ENCODE measurements at places on chromosomes 16 and 17.

- no peak overlapping the region for H3K27ac ChIP-seq
- H3K27me3 ChIP-seq: no peaks in the 10 kb centered on the region
- no peak for DNase-seq
- no peak overlapping the region for H3K4me3 ChIP-seq
- H3K4me1 ChIP-seq: no peaks in the 10 kb centered on the region
Measured at GRCh38 chr17:3276126-3276525, 22.0 kb downstream of the OR3A1 start.

- no peak overlapping the region for H3K27ac ChIP-seq
- DNase-seq: no peak
- peaks cover 50% of the 10 kb centered on the region for H3K36me3 ChIP-seq
- H3K27me3 ChIP-seq: no peaks in the 10 kb centered on the region
Measured at GRCh38 chr16:87333101-87333500, 15.9 kb upstream of the C16orf95 start.

GRCh38 chr17:17590141-17590751 is 1.3 kb downstream of the PEMT start:
- no peaks in the 10 kb centered on the region for H3K36me3 ChIP-seq
- peak overlapping the region; percentile 87 for H3K27ac ChIP-seq
- H3K4me1 ChIP-seq: peaks cover 24% of the 10 kb centered on the region
- DNase-seq: no peak

GRCh38 chr17:55175788-55176427 is 88.9 kb upstream of the HLF start:
- no peaks in the 10 kb centered on the region for H3K27me3 ChIP-seq
- H3K36me3 ChIP-seq: no peaks in the 10 kb centered on the region
- no peak overlapping the region for H3K4me3 ChIP-seq
- H3K4me1 ChIP-seq: no peaks in the 10 kb centered on the region
- H3K27ac ChIP-seq: no peak overlapping the region

DNA sequence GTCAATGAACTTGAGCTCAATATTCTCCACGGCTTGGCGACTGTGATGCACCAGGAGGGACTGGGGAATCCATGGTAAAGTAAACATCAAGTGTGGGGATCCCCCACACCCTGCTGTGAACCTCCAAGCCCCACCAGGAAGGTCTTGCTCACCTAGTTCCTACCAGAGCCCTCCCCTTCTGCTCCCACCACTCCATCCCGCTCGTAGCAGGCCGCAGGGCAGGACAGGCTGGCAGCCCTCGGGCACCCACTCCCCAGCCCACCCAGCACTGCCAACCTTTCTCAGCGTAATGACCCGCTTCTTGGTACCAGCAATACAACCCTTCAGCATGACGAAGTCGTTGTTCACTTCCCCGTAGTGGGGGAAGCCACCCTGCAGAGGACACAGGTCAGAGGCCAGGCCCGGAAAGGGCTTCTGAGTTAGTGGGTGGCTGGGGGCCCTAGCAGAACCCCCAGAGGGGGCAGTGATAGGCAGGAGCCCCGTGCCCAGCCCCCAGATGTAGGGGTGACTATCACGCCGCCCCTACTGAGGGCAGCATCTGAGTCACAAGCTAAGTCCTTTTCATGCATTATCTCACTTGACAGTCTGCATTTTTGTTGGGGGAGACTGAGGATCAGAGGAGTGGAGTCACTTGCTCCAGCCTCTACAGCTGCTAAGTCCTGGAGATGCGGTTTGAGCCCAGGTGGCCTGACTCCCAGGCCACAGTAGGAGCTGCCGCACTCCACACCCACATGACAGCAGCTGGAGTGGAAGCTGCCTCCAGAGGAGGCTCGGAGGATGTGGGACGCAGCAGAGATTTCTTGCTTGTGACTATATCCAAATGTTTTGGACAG is 2.8 kb upstream of the MSRB1 start:
- no peak overlapping the region for H3K27ac ChIP-seq
- no peaks in the 10 kb centered on the region for H3K27me3 ChIP-seq
- DNase-seq: no peak

GRCh38 chr17:6551869-6552531 is 4.4 kb downstream of the PITPNM3 start:
- no peaks in the 10 kb centered on the region for H3K27me3 ChIP-seq
- H3K4me1 ChIP-seq: peaks cover 22% of the 10 kb centered on the region
- peak overlapping the region; percentile 89 for H3K27ac ChIP-seq

DNA sequence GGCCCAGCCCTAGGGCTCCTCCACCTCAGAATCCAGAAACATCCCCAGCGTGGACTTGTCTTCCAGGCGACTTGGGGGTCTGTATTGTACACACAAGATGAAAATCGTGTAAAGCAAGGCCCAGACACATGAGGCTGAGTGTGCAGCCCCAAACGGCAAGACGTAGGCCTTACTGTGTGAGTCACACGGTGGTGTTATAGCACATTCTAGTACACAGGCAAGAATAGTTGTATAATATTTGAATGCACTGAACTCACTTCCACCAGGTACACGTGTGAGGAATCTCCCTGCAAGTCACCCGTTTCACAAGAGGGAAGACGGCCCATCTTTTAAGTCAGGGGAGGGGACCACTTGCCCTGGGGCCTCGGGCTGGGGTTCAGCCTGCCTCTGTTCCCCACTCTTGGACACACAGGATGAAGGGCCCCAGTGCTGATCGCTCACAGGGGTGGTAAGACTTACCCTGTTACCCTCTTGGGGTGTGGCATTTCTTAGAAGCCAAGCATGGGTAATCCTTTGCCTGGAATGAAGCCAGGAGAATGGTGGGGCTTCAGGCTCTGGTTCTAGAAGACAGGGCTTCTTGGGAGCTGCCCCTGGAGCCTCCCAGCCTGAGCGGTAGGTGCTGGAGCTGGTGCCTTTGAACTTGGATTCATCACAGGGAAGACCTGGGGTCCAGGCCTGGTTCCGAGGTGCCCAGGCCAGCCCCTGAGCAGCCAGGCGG is 71.3 kb downstream of the SREBF1 start:
- H3K36me3 ChIP-seq: no peaks in the 10 kb centered on the region
- peaks cover 60% of the 10 kb centered on the region for H3K4me1 ChIP-seq
- no peak overlapping the region for H3K4me3 ChIP-seq
- DNase-seq: no peak

GRCh38 chr17:27649929-27650328 is 18.9 kb downstream of the LGALS9 start:
- H3K4me1 ChIP-seq: peaks cover 2% of the 10 kb centered on the region
- H3K36me3 ChIP-seq: no peaks in the 10 kb centered on the region
- H3K27me3 ChIP-seq: peaks cover 6% of the 10 kb centered on the region

DNA sequence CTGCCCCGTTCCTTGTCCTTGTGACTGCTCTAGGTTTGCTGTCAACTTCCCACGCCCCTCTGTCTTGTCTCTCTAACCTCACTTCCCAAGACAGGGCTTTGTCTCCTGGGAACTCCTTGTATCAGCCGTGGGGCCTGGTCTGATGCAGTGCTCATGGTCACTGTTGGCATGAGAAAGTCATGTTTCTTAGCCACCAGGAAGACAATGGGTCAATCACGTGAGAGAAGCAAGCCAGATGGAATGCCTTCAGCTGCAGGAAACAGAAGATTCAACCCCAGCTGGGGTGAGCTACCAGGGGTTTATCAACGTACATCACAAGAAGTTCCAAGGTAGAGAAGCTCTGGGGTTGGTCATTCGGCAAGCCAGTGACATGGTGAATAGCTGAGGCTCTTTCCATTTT is 116.6 kb downstream of the IRF8 start:
- DNase-seq: no peak
- no peaks in the 10 kb centered on the region for H3K36me3 ChIP-seq
- no peak overlapping the region for H3K27ac ChIP-seq
- H3K4me3 ChIP-seq: no peak overlapping the region
- no peaks in the 10 kb centered on the region for H3K27me3 ChIP-seq
- peaks cover 29% of the 10 kb centered on the region for H3K4me1 ChIP-seq

DNA sequence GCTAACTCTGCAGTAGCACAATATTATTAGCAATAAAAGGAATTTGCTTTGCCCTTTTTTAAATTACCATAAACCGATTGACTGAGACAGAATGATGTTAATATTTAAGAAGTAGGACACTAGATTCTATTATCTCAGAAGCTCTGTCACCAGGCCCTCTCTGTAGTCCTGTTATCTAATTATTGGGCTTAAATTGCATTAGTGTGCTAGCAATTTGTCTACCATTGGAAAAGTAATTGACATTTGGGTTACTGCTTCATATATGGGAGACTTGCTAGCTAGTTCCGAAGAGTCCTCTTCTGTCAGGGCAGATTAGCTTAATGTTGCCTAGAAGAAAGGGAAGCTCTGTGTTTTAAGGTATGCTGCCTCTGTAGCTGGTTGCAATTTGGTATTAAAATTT is 1107.3 kb upstream of the EEF2KMT start:
- H3K27ac ChIP-seq: no peak overlapping the region
- no peaks in the 10 kb centered on the region for H3K4me1 ChIP-seq
- no peak overlapping the region for H3K4me3 ChIP-seq
- no peak for DNase-seq
- no peaks in the 10 kb centered on the region for H3K36me3 ChIP-seq

GRCh38 chr16:57651344-57652333 is 16.5 kb upstream of the ADGRG3 start:
- no peaks in the 10 kb centered on the region for H3K36me3 ChIP-seq
- no peak overlapping the region for H3K4me3 ChIP-seq
- no peak overlapping the region for H3K27ac ChIP-seq

- no peaks in the 10 kb centered on the region for H3K27me3 ChIP-seq
- no peak for DNase-seq
- no peak overlapping the region for H3K27ac ChIP-seq
- H3K4me3 ChIP-seq: no peak overlapping the region
Measured at GRCh38 chr16:82832821-82833220, 206.1 kb downstream of the CDH13 start.

GRCh38 chr17:4135489-4135888 is 7.3 kb downstream of the ZZEF1 start:
- H3K4me3 ChIP-seq: no peak overlapping the region
- no peaks in the 10 kb centered on the region for H3K27me3 ChIP-seq
- peak overlapping the region; percentile 96 for H3K27ac ChIP-seq
- H3K4me1 ChIP-seq: peaks cover 74% of the 10 kb centered on the region
- no peak for DNase-seq

DNA sequence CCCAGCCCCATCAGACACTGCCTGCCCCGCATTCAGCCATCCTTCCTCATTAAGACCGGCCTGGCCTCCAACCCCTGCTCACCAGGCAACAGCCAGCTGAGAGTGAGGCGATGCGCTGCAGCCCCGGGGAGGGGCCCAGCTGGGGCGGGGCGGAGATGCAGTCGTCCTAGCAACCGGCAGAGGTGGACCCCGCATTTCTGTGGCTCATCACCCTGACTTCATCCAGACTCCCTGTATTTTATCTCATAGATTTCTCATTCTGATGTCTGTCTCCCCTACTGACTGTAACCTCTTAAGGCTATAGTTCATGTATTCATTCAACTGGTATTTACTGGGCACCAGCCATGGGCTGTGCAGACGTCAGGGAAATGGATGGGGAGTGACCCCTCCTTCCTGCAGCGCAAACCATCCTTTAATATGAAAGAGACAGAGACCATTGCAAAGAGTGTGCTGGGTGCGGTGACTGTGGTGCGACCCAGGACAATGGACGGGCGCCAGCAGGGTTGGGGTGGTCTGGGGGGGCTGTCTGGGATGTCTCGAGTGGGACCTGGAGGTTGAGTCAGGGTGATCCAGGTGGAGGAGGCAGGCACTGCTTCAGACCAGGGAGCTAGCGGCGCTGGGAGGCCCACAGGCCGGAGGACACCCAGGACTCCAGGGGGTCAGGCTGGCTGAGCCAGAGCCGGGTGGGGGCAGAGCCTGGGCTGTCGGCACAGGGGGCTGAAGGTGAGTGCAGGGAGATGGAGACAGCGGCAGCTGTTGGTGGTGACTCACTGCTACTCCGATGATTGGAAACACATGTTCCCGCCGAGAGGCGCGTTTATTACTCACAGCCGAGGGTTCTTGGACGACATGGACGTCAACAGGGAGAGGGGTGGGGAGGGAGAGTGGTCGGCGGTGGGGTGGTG is 10.5 kb upstream of the TIMP2 start:
- H3K27ac ChIP-seq: peak overlapping the region; percentile 83
- peaks cover 37% of the 10 kb centered on the region for H3K4me1 ChIP-seq
- H3K4me3 ChIP-seq: no peak overlapping the region
- DNase-seq: no peak
- no peaks in the 10 kb centered on the region for H3K36me3 ChIP-seq

DNA sequence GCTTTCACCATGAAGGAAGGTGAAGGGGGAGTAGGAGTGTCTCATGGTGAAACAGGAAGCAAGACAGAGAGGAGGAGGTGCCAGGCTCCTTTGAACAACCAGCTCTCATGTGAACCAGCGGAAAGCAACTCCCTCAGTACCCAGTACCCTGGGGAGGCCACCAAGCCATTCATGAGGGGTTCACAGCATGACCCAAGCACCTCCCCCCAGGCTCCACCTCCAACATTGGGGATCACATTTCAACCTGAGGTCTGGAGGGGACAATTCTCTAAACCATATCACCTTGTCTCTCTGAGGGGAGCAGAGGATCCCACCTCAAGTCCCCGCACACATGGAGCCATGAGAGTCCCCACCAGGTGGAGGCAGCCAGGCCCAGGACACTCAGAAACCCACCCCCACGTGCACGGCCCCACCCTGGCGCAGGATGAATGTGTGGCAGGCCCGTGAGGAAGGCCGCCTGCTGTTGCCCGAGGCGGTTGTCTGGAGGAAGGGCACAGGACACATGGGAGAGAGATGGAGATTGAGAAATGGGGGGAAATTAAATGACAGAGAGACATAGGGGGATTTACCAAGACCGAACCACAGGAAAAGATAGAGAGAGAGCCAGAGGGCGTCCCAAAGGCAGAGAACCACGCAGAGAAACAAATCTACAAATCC is 85.9 kb downstream of the TMEM132E start:
- no peak overlapping the region for H3K27ac ChIP-seq
- H3K4me1 ChIP-seq: no peaks in the 10 kb centered on the region
- H3K36me3 ChIP-seq: no peaks in the 10 kb centered on the region
- H3K4me3 ChIP-seq: no peak overlapping the region
- DNase-seq: no peak

- H3K27ac ChIP-seq: no peak overlapping the region
- H3K27me3 ChIP-seq: no peaks in the 10 kb centered on the region
- H3K4me1 ChIP-seq: peaks cover 35% of the 10 kb centered on the region
- no peak for DNase-seq
Measured at GRCh38 chr17:80105762-80106161, 4.4 kb downstream of the GAA start.
